ENCODE measurements at places on chromosomes 16 and 17. TPM values are rescaled to one million over a fixed set of nuclear protein-coding genes. Genes with fewer than 3 reads are reported as not detected.

Gene CRYM
- 1.3 TPM for polyA plus RNA-seq

Gene CLEC19A
- polyA plus RNA-seq, result not detected

Gene SBK1
- polyA plus RNA-seq, result 15.8 TPM

Gene MRPL38
- 60.4 TPM for polyA plus RNA-seq

Gene PABPN1L
- 0.13 TPM for polyA plus RNA-seq

Gene TMEM95
- not detected for polyA plus RNA-seq

Gene ZNF830
- polyA plus RNA-seq, result 23.3 TPM

Gene RAB11FIP4
- polyA plus RNA-seq, result 8.4 TPM

Gene PSMD3
- polyA plus RNA-seq, result 110 TPM

Gene SHISA9
- polyA plus RNA-seq, result 0.04 TPM

Gene GRAP
- 11.7 TPM for polyA plus RNA-seq

Gene RNF157
- 8.9 TPM for polyA plus RNA-seq

Gene SLFN14
- polyA plus RNA-seq, result 0.72 TPM

Gene IRX5
- 36.7 TPM for polyA plus RNA-seq

Gene TMEM98
- 259 TPM for polyA plus RNA-seq

Gene CCDC200
- 19.9 TPM for polyA plus RNA-seq

Gene PTX4
- polyA plus RNA-seq, result 0.18 TPM

Gene FOXC2
- polyA plus RNA-seq, result 0.95 TPM

Gene KRTAP9-2
- not detected for polyA plus RNA-seq

Gene VMO1
- polyA plus RNA-seq, result 0.40 TPM

Gene KRT12
- polyA plus RNA-seq, result 0.14 TPM

Gene CCL8
- 0.49 TPM for polyA plus RNA-seq

Gene CACNG3
- polyA plus RNA-seq, result not detected

Gene KRT24
- not detected for polyA plus RNA-seq

Gene TEX19
- polyA plus RNA-seq, result not detected

Gene KRTAP9-8
- polyA plus RNA-seq, result not detected

Gene GDPD1
- polyA plus RNA-seq, result 10.4 TPM

Gene EPX
- polyA plus RNA-seq, result 0.97 TPM

Gene KRTAP4-16
- polyA plus RNA-seq, result not detected

Gene MYH1
- polyA plus RNA-seq, result not detected

Gene USP10
- polyA plus RNA-seq, result 92.2 TPM

Gene SGCA
- 3.1 TPM for polyA plus RNA-seq

Gene MMD
- polyA plus RNA-seq, result 25.1 TPM

Gene ODAD4
- 7.4 TPM for polyA plus RNA-seq

Gene RHBDL1
- 1.8 TPM for polyA plus RNA-seq

Gene WSCD1
- polyA plus RNA-seq, result 4.2 TPM

Gene OSGIN1
- polyA plus RNA-seq, result 0.91 TPM

Gene PPM1E
- 0.76 TPM for polyA plus RNA-seq

All from right lung (tissue), 10 donors.